ENCODE measurements at places on chromosomes 12 and 14. TPM values are rescaled to one million over a fixed set of nuclear protein-coding genes. Genes with fewer than 3 reads are reported as not detected.

DNA sequence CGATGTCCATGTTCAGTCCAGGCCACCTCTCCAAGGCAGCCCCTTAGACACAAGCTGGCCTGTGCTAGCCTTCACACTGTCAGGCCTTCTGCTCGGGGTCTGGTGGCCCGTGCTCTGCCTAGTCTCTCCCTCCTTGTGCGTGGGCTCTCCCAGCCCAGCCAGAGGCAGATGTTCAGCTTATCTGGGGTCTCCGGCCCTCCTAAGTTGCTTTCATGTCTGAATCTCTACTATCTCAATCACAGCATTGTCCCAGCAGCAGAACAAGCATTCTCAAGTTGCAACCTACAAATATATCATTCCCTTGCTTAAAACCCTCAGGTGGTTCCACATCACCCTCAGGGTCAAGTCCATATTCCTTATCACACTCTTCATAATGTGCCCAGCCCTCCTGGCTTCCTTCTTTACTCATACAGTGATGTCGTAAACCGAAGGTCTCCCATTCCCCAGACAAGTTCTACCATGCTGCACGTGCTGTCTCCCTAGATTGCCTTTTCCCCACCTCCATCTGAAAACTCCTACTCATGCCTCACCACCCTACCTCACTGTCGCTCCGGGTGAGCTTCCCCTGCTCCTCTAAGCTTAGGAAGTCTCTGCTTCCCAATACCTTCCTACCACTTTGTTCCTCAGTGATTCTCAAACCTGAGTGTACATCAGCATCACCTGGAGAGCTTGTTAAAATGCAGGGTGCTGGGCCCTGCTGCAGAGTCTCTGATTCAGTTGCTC, 1.5 kb downstream of the KRT73 start:
- no peak for DNase-seq

Gene NFE2
- total RNA-seq, result not detected

- DNase-seq, result no peak
Observed at GRCh38 chr12:113870890-113871289, 95.2 kb downstream of the RBM19 start.

- DNase-seq, result peak; percentile 88
Observed at GRCh38 chr14:74571901-74572725, 39.9 kb downstream of the LTBP2 start.

DNA sequence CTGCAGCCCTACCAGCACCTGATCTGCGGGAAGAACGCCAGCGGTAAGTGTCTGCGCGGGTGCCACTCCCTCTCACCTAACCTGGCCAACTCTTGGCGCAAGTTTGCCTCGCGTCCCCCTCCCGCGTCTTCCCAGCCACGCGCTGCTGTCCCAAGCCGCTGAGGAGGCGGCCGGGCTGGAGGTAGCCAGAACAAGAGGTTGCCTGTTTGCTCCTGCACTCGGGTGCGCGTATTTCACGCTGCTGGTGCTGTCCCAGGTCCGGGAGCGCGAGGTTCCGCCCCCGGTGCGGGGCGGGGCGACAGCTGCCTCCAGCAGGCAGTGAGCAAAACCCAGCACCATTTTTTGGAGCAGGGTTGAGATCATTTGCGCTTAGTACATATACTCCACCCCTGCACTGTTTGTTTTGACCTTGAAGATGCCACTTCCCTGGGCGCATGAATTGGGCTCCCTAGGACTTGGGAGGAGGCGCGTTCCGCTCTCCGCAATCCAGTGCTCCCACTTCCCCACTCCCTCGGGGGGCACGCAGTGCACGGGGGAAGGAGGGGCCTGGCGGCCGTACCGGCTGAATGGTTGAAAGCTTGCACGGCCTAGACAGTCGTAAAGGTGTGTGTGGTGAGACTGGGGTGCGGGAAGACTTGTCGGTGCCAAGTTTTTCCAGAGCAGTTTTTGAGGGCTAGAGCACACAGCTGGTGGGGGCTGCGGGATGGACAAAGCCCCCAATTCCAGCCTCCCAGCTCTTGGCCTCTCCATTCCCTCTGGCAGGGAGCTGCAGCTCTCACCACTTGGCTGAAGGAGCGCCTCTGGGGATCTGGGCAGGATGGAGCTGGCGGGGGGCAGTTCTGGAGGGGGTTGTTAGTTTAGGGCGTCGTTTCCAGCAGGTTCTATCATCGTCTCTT, 226.9 kb upstream of the CRY1 start:
- peak; percentile 14 for DNase-seq

GRCh38 chr12:95096852-95097251, 23.4 kb upstream of the NR2C1 start:
- DNase-seq, result no peak

DNA sequence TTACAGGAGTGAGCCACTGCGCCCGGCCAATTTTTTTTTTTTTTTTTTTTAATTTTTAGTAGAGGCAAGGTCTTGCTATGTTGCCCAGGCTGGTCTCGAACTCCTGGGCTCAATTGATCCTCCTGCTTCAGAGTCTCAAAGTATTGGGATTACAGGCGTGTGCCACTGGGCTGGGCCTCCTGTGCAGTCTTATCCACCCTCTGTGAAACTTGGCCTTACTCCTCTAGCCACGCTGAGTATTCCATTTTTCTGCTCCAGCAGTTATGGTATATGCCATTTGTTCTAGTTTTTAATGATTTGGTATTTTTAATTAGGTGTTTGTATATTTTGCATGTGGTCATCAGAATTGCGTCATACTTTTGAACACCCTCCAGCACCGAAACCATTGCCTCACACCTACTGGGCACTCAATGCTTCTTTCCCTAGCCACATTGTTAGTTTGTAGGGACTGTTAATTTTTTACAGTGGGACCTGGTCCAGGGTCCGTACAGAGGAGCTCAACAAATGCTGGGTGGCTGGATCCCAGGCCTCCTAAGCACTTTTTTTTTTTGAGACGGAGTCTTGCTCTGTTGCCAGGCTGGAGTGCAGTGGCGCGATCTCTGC, 11.4 kb downstream of the RIOX1 start:
- no peak for DNase-seq

DNA sequence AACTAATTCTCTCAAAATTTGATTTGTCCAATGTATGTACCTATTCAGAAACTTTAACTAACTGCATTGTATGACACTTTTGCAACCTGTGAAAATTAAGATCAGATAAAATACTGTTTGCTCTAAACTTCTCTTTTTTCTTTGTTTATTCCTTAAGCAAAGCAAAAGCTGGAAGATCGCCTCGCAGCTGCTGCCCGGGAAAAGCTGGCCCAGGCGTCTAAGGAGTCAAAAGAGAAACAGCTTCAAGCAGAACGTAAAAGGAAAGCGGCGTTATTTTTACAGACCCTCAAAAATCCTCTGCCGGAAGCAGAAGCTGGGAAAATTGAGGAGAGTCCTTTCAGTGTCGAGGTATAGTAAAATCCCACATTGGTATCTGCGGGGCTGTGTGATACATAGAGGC, 55.1 kb downstream of the SFSWAP start:
- no peak for DNase-seq

Gene ATL1
- total RNA-seq, result 2.8 TPM

DNA sequence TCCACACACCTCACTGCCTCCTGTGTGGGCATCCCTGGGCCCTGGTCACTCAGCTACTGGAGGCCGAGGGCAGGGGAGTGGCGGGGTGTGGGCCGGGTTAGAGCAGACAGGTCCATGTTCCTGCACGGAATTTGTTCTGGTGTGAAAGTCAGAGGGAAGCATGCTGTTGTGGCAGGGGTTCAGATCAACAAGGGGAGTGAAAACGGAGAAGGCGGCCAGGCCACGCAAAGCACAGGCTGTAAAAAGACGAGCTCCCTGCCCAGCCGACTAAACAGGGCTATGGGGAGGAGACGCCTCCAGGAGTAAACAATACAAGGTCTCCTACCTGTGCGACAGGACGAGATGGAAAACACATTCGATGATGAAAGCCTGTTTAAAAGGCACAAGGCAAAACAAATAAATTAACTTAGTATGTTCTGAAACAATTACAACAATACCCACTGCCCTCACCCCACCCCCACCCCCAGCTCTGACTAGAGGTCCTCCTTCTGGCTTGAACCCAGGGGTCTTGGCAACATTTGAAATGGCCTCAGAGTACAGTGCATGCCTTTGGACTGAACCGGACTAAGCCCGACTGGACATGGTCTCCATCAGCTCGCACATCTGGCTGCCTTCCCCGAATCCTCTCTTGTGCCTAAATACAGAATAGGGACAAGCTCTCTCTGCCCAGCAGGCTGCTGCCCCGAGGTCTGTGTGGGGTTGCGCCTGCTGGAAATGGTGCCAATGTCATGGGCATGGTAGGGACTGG, 274.9 kb upstream of the DIO3 start:
- DNase-seq, result no peak

GRCh38 chr12:116591855-116592637, 32.9 kb downstream of the MAP1LC3B2 start:
- peak; percentile 43 for DNase-seq

- DNase-seq, result no peak
Observed at GRCh38 chr12:116563262-116563661, 4.1 kb downstream of the MAP1LC3B2 start.

GRCh38 chr12:34335819-34336262, 313.5 kb downstream of the ALG10 start:
- DNase-seq, result no peak

GRCh38 chr14:52961060-52961639, 10.3 kb upstream of the FERMT2 start:
- peak; percentile 74 for DNase-seq

DNA sequence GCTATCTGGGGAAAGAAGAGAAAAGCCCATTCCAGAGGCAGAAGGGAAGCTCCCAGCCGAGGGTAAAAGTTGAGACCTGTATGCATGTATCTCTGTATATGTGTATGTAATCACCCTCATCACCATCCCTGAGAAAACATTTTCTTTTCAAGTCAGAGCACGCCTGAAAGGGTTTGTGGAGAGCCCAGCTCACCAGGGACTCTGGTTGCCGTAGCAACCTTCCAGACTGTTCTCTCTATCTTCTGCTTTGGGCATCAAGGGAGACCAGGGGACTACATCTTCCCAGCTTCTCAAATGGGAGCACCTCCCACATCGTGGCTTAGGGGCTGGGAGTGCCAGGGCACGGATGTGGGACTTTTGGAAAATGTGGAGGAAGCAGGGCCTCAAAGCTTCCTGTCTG, 93.5 kb downstream of the GALNT8 start:
- DNase-seq, result no peak

Gene CD163L1
- 7.5 TPM for total RNA-seq

Gene SBNO1
- 34.2 TPM for total RNA-seq

DNA sequence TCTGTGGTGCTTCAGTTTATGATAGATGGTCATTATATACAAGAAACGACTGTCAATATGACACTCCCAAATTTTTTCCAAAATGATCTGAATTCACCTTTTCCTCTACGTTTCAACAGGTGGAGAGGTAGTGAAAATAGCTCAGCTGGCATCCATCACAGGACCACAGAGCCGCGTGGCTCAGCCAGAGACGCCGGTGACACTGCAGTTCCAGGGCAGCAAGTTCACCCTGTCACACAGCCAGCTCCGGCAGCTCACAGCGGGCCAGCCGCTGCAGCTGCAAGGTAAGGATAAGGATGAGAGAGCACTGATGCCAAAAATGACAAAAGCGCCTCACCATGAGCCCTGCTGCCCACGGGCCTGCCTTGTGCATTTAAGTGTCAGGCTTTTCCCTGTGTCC, 73.9 kb downstream of the EP400 start:
- DNase-seq, result no peak

Gene ADAMTS20
- total RNA-seq, result not detected

Data from endothelial cell of umbilical vein (primary cell).